ENCODE measurements at places on chromosomes 2 and 18. TPM values are rescaled to one million over a fixed set of nuclear protein-coding genes. Genes with fewer than 3 reads are reported as not detected.

ANTXR1 gene
- total RNA-seq, result 101 TPM

B3GNT2 gene
- 41.6 TPM for total RNA-seq

DNA sequence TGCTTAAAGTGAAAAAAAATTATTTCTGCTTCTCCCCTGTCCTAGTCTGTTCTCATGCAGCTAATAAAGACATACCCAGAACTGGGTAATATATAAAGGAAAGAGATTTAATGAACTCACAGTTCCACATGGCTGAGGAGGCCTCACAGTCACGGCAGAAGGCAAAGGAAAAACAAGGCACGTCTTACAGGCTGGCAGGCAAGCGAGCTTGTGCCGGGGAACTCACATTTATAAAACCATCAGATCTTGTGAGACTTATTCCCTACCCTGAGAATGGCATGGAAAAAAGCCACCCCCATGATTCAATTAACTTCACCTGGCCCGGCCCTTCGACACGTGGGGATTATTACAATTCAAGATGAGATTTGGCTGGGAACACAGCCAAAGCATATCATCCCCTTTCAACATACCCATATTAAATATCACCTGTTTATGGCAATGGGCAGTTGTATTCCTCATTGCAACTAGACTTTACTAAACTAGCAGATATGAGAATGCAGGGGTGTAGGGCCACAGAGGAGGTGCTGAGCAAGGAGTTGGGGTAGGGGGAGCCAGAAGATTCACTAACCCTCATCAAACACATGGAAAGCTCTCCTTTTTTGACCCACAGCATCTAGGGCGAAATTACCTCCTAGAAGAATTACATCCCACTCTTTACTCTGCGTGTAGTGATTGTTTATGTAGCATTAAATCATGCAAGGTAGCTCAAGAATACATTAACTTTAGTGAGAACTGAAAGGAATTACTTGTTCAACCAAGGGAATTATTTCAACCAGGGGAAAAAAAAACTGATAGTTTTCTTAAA is 183.3 kb upstream of the DOK6 start:
- no peaks in the 10 kb centered on the region for H3K4me1 ChIP-seq
- no peaks in the 10 kb centered on the region for H3K27me3 ChIP-seq
- H3K4me3 ChIP-seq, result no peak overlapping the region
- no peaks in the 10 kb centered on the region for H3K36me3 ChIP-seq

DNA sequence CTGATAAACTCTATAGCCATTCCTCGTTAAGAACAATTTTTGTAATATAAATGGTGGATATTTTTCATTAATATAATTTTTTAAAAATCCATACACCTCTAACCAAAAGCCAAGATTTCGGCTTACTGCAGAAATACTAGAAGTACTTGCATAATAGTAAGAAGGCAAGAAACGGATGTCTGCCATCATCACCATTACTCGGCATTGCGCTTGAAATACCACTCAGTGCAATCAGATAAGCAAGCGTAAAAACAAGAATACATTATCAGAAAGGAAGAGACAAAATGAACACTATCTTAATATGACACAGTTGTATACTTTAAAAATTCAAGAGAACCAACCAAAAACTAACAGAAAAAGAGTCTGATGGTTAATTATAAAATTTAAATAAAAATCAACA is 15.2 kb upstream of the BOLA3 start:
- no peaks in the 10 kb centered on the region for H3K4me1 ChIP-seq
- no peak for DNase-seq
- no peak overlapping the region for H3K4me3 ChIP-seq
- no peak overlapping the region for H3K27ac ChIP-seq

- no peak overlapping the region for H3K27ac ChIP-seq
- H3K36me3 ChIP-seq, result no peaks in the 10 kb centered on the region
- H3K4me3 ChIP-seq, result no peak overlapping the region
- H3K27me3 ChIP-seq, result no peaks in the 10 kb centered on the region
Observed at GRCh38 chr2:225468131-225468530, 68.6 kb downstream of the NYAP2 start.

Data from transverse colon (tissue), 4 donors.